ENCODE measurements at places on chromosomes 11 and 22.

DNA sequence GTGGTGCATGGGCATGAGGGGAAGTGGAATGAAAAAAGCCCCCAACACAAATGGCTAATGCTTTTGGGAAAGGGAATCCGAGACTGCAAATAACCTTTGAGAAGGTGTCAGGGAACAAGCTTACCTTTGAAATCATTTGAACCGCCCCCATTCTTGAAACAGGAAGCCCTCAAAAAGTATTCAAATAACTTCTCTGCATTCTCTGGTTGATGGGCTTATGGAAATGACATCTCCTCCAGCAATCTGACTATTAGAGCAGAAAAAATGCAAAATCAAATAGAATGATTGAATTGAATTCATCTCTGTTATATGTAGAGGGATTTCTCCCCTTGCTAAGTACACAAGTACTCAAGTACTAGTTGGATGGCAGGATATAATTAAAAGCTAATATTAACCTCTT is 409.9 kb downstream of the TMEM135 start:
- DNase-seq, result no peak

- no peak for DNase-seq
Measured at GRCh38 chr11:65777821-65778361, 2.9 kb downstream of the AP5B1 start.

GRCh38 chr22:26712158-26712557 is 54.8 kb downstream of the MIAT start:
- DNase-seq, result no peak

DNA sequence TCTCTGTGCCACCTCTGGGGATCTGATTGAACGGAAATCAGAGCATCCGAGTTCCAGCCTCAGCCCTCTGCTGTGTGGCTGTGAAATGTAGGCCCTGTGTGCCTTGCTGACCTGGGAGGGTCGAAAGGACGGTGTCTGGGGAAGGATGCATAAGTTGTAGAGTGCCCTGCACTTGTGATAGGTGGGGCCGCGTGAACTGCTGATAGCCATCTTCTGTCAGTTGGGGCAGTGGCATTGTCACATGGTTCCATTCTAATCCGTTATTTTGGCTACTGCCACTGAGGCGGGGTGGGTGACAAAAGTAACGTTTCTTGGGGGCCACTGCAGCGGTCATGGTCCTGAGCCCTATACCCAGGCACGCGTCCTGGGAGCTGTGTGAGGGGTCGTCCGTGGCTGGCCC is 63.4 kb downstream of the LRP5 start:
- DNase-seq, result no peak

DNA sequence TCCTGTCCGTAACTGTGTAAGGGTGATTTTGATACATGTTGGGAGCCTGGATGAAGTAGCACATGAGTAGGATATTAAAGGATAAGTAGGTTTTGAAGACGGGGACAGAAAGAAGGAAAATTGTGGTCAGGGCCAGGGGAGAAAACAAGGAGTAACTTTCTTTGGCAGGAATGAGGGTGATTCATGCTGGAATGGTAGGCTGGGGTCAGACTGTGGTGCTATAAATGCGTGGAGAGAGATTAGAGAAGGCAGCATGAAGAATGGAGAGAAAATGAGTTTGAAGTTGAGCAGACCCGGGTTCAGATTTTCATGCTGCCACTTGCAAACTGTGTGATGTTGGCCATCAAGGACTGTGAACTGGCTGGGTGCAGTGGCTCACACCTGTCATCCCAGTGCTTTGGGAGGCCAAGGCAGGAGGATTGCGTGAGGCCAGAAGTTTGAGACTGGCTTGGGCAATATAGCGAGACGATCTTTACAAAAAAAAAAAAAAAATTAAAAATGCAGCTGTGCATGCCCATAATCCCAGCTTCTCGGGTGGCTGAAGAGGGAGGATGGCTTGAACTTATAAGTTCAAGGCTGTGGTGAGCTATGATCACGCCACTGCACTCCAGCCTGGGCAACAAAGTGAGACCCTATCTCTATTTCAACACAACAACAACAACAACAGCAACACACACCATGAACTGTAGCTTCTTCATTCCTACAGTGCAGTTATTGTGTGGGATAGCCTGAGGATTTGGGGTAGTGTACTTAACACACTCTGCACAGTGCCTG is 22.3 kb downstream of the ZBTB16 start:
- no peak for DNase-seq

DNA sequence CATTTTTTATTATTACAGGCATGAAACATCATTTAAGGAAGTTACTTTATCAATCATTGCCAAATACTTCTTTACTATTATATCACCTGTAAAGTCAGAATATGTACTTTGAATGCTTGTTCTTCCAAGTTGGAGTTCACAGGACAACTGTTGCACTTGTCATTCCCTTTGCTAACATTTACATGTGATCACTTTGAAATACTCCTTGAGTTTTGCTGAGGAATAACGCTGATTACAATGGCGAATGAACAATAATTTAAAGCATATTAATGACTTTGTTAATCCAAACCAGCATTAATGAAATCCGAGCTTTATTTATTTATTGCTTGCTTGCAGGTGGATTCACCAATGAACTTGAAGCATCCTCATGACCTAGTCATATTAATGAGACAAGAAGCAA is 20.2 kb downstream of the TTC17 start:
- no peak for DNase-seq

GRCh38 chr11:17197431-17197898 is 10.3 kb downstream of the PIK3C2A start:
- no peak for DNase-seq

DNA sequence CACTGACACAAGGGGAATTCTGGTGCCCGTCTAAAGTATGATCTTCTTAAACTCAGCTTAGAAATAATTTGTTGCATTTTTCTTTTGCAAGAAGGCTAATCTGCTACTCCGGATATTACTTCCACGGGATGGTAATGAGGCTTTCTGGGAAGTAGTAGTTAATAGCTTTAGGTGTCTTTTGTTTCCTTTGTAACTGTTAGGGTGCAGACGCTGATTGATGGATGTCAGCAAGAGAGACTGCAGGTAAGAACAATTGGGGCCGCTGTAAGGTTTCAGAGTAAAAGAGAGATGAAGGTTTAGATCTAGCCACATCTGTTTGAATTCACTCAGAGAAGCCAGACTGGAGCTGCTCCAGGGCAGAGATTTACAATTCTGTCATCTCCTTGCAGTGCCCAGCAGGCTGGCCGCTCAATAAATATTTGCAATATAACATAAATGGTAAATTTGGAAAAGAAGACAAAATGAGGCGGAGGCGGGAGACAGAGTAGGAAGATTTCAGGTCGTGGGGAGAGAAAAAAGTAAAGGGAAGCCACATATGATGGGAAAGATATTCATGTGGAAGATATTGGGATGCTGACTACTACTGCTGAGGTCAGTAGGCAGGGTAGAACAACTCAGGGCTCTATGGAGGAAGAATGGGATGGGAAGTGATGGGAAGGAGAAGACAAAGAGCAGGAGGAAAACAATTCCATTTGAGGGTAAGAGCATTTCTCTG is 320.5 kb downstream of the AASDHPPT start:
- DNase-seq, result no peak

GRCh38 chr11:10701982-10702381 is 8.4 kb upstream of the IRAG1 start:
- DNase-seq, result no peak

GRCh38 chr11:29527391-29527936 is 489.4 kb downstream of the KCNA4 start:
- no peak for DNase-seq

DNA sequence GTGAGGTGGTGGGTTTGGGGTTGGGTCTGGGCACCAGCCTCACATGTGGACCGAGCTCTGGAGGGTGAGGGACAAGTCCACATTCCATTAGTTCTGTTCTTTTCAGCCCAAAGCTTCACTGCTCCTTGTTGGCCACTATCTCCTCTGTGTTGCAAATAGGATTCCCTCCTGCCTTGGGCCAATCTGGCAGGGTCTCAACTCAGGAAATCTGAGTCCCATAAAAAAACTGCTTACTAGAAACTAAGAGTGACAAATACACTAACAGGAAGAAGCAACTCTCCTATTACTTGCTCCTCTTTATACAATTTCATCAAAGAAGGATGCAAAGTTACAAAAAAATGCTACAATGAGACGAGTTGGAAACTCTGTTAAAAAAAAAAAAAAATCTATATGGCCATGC is 66.2 kb upstream of the CSNK1E start:
- no peak for DNase-seq

GRCh38 chr11:57056735-57057134 is 68.0 kb downstream of the OR5AK2 start:
- DNase-seq, result no peak

DNA sequence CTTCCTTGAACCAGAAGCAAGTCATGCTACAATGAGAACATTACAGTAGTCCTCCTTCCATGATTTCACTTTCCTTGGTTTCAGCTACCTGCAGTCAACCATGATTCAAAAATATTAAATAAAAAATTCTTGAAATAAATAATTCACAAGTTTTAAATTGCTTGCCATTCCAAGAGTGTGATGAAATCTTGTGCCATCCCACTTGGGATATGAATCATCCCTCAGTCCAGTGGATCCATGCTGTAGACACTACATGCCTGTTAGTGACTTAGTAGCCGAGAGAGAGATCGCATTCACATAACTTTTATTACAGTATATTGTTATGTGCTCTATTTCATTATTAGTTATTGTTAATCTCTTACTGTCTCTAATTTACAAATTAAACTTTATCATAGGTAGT is 6.0 kb downstream of the HOATZ start:
- no peak for DNase-seq

DNA sequence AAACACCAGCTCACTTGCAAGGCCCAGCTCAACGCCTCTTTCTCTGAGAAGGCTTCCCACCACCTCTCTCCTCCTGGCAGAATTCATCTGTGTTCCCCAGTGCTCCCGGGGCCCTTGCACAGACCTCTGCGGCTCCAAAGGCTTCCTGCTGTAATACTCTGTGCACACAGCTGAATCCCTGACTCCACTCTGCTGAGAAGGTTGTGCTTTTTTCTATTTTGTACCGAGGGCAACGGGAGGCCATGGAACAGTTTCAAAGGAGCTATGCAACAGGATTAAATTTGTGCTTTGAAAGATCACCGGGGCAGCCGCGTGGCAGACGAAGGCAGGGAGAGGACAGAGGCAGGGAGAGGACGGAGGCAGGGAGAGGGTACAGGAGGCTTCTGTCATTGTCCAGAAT is 49.2 kb upstream of the SYT7 start:
- DNase-seq, result no peak

DNA sequence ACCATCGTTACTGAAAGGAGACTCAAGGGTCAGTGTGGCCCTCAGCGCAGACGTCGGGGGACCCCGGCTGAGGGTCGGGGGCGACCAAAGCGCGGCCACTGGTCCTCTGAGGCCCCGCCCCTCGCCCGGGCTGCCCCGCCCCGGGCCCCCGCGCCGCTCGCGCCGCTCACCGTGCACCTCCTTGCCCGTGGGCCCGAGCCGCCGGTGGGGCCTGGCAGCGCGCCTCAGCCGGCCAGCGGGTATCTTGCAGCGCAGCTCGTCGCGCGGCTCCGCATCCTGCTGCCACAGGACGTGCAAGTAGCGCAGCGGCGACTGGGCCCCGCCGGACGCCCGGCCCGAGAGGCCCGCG is 419 bp downstream of the ANKRD54 start:
- peak; percentile 72 for DNase-seq

DNA sequence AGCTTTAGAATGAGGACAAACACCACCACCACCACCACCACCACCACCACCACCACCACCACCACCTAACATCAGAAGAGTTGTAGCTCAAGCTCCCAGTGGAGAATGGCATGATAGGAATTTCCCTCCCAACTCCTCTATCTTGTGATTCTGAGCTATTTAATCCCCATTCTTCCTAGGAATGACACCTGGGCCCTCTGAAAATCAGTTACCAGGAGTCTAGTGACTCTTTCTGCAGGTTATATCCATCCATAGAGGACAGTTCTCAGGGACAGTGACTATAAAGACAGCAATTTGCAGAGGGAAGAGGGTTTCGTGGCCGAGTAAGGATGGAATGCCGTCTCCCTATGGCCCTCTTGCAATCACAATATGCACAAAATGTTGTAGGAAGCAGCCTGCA is 27.8 kb downstream of the MYH9 start:
- no peak for DNase-seq

- no peak for DNase-seq
Measured at GRCh38 chr11:57251037-57251436, 14.0 kb upstream of the APLNR start.

DNA sequence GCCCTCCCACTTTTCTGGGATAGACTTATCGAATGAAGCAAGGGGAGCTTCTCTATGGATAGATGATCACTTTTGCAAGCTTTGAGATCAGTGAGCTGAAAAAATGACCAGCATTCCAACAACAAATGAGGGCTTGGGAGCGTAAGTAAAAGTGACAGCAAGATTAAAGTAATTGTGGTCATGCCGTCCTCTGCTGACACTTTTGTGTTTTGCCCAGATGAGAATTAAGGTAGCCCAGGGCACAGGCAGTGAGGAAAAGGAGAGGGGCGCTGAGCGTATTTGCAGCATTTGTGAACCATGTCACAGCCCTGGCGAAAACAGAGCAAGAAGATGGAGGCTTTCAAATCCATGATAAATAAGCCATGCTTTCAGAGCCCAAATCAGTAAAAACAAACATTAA is 24.6 kb upstream of the TMA7B start:
- DNase-seq, result no peak

DNA sequence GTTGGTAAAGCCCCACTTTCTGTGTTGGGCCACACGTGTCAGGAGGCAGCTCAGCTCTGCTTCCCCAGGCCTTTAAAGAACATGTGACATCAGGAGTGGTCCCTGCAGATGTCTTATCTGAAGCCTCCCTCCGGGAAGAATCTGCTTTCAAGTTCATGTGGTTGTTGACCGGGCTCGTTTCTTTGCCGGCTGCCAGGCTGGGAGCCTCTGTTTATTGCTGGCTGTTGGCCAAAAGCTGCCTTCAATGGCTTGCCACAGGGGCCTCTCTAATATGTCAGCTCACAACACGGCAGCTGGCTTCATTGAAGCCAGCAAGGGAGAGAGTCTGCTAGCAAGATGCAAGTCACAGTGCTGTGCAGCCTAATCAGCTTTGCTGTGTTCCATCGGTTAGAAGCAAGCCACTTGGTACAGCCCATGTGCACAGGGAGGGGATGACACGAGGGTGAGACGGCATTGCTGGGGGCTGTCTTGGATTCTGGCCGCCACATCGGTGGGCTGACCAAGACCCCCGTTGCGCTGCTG is 14.6 kb downstream of the MRGPRF start:
- peak; percentile 80 for DNase-seq

DNA sequence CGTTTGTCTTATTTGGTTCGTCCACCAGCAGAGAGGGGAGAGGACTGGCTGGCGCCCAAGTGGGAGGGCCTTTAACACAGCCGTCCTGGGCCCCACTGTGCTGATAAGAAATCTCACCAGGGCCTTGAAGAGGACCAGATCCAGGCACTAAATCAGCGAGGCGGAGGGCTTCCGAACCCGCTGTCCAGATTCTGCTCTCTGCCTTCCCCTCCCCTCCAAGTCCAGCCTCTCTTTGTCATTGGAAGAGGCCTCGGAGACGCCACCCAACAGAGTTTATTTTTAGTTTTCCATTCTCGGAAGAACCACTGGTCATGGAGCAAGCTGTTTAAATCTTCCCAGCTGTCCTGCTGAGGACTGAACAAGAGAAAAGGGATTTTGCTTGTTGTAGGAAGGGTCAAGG is 9.3 kb upstream of the FXYD6 start:
- DNase-seq, result no peak

Measured in NCI-H1092 treated with DMSO at 0.1 percent for 48 hours (cell line).